ENCODE measurements at places on chromosomes 1 and 21.

GRCh38 chr1:240831922-240832321, 220.0 kb upstream of the GREM2 start:
- DNase-seq = no peak

DNA sequence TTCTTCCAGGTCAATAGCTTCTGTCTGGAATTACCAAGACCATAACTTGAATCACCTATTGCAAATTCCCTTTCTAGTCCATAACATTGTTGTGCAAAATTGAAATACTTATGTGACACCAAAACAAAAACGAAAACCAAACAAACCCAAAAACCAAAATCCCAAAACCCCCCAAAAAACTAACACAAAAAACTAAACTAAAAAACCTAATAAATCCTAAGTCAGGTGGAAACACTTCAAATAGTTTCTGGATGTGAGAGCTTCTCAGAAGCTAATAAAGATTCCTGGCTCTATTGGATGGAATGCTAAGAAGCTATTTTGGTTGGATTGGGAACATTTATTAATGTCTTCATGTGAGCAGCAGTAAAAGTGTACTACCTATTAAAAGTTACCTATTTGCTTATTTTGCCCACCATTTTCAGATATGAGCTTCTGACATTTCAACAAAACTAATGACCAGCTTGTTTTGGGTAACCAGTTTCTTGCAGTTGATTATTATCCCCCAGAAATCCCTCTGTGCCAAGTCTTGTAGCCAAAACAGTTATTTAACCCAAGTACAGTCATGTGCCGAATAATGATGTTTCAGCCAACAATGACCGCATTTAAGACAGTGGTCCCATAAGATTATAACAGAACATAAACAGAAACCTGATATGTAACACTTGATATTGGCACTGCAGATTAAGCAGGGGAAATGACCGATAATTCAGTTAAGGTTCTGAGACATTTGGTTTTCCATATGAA, 76.4 kb downstream of the LTN1 start:
- DNase-seq = no peak

DNA sequence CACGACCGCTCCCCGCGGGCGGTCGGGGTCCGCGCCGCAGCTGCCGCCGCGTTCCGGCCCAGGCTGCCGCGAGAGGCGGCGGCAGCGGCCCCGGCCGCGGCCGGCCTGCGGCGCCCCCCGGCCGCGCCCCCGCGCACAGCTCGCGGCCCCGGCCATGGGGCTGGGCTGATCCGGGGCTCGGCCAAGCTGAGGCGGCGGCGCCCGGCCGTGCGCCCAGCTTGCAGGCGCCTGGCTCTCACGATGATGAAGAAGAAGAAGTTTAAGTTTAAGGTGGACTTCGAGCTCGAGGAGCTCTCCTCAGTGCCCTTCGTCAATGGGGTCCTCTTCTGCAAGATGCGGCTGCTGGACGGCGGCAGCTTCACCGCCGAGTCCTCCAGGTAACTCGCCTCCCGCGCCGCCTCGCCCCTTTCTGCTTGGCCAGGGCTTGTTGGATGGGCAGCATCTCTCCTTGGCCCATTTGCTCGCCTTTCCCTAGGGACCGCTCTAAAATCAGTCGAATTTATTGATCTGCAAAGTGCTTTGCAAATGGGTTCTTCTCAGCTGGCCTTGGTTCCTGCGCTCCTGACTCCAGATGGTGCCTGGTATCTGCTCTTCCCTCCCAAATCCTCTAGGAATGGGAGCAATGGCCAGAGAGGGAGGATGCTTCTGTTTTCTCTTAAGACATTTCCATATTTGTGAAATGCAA, 431 bp downstream of the EEIG2 start:
- DNase-seq = no peak

DNA sequence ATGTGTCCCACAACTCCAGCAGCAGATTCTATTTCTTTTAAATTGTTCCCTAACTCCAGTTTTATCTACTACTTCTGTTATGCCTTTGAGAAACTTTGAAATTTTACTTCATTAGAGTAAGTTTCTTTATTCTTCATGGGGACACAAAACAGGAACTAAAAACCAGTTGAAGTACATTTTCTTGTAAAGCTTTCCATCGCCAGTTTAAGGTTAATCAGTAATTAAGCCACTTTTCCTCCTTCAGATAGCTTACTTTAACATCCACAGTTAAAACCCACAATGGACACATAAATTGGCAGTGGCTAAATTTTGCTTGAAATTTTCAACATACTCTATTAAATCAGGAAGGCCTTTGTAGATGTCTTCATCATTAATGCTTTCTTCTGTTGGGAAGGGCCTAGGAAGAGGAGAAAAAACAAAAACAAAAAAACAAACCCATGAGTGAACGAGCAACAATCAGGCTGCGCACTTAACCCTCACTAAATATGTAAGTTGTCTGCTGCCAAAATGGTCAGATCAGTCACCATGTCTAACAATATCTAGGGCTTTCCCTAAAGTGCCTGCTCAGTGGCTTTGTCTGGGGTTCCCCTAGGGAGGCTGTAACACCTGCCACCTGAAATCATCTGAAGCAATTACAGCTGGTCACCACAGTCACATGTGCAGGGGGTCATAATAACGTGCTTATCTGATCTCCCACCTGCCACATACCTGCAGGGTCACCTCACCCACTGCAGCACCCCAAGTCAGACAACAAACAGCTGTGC, 187.9 kb downstream of the VAV3 start:
- DNase-seq = no peak

DNA sequence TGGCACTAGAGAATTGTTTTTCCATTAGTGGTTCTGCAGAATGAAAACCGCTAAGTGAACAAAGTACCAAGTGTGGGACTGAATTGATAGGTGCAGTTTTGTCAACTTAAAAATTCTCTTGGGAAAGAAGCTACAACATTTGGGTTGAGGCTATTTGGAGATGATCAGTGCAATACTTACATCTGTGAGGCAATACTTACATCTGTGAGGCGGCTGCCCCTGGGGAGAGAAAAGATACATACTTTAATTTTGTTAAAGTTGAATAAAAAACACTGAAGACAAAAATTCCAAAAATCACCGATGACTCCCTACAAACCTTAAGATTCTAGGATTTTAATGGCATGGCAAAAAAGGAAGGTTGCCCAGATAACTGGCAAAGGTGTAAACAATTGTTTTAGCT, 1.7 kb downstream of the CFAP410 start:
- DNase-seq = no peak

DNA sequence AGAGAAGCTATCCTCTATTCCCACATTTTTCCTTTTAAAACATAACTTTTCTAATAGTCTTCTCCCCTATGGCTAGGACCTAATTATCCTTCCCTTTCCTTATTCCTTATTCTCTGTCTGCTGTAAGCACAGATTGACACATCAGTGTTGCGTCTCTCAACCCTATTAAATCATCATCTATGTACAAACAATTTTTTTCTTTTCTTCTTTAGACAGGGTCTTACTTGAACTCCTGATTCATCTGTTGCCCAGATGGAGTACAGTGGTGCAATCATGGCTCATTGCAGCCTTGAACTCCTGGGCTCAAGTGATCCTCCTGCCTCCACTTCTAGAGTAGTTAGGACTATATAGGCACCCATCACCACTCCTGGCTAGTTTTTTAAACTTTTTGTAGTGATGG, 8.3 kb downstream of the KLHDC9 start:
- no peak for DNase-seq

DNA sequence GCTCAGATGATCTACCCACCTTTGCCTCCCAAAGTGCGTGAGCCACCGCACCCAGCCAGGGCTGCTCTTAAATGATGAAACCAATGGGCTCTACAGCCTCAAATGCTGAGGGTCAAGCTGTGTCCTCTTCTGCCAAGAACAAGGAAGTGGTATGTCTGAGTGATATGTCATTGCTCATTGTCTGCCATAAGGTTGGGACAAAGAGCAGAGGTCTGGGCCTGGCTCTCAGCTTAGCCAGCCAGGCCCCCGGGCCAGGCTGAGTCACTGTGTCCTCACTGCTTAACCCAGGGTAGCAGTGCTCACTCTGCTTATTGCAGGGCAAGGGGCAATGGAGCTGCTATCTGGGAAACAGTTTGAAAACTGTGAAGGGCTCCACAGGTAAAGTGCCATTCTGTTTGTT, 8.3 kb upstream of the ETS2 start:
- no peak for DNase-seq
